ENCODE measurements at places on chromosomes 11 and 22.

- no peak for DNase-seq
Measured at GRCh38 chr11:20363149-20363499, 390 bp upstream of the HTATIP2 start.

GRCh38 chr11:680970-681369 lies 14.1 kb downstream of the DEAF1 start:
- no peak for DNase-seq

- peak; percentile 81 for DNase-seq
Measured at GRCh38 chr22:45863981-45864751, 112.8 kb downstream of the WNT7B start.

DNA sequence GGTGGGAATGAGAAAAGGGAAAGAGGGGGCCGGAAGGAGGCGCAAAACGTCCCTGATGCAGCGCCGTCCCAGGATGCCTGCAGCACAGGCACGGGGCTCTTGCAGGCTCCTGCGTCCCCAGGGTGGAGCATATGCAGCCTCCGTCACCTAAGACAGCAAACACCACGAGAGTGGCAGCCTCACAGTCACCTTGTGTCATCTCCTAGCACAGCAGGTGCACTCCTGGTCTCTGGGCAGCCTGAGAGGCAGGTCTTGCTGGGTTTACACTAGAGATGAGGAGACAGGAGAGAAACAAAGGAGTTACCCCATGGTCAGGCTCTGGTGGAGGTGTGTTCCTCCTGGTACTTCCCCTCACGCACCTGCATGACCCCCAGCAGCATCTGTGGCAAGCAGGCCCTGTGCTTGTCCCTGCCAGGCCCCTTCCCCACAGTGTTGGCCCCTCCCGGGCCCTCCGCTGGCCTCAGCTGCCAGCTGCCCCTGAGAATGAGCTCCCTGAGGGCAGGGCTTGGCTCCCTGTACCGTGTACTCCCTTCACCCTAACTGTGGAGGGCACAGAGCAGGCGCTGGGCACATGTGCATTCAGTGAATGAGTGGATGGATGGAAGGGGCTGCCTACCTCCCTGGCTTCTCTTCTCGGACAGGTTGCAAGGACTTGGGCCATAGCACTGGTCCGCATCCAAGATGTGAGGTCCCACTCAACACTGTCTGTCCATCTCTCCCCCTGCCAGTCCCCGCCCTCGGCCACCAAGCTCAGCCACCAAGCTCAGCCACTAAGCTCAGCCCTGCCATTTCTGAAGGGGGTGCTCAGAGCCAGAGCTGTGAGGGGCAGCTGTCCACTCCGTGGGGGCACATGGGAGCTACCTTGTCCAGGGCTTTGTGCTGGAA lies 988.6 kb downstream of the BRD1 start:
- DNase-seq: no peak

DNA sequence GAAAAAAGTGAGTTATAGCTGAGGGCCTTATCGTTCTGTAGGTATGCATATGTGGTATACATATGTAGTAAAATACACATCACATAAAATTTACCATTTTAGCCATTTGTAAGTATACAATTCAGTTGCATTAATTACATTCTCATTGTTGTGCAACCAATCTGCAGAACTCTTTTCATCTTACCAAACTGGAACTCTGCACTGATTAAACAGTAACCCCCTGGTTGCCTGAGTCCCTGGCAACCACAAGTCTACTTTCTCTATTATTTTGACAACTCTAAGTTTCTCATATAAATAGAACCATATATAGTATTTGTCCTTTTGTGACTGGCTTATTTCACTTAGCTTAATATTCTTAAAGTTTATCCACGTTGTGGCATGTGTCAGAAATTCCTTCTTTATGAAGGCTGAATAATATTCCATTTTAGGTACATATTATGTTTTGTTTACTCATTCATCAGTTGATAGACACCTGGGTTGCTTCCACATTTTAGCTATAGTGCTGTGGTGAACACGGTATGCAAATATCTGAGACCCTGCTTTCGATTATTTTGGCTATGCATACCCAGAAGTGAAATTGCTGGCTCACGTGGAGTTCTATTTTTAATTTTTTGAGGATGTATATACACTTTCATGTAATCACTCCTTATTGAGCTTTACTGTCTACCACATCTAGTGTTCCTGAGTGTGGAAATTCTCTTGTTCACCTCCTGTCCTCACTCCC lies 1.6 kb upstream of the DDX10 start:
- no peak for DNase-seq

DNA sequence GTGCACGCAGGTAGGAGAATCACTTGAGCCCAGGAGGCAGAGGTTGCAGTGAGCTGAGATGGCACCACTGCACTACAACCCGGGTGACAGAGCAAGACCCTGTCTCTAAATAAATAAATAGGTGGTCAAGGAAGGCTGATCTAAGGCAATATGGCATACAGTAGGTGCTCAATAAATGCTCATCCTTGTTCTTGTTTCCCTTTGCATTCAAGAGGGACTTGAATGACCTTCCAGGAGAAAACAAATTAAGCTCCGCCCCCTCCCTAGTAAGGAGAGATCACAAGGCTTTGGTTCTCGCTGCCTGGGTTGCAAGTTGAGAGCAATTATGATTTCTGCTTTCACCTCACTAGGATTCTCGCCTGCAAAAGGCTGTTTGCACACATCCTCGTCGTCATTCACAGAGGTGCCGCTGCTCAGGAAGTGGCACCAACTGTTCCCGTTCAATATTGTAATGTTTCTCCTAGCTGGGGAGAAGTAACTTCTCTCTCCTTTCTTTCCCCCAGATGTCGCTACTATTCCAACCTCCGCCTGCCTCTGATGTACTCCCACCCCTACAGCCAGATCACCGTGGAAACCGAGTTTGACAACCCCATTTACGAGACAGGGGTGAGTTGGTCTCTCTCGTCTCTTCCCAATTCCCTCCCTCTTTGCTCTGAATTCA lies 51.8 kb upstream of the ASPHD2 start:
- DNase-seq: no peak

DNA sequence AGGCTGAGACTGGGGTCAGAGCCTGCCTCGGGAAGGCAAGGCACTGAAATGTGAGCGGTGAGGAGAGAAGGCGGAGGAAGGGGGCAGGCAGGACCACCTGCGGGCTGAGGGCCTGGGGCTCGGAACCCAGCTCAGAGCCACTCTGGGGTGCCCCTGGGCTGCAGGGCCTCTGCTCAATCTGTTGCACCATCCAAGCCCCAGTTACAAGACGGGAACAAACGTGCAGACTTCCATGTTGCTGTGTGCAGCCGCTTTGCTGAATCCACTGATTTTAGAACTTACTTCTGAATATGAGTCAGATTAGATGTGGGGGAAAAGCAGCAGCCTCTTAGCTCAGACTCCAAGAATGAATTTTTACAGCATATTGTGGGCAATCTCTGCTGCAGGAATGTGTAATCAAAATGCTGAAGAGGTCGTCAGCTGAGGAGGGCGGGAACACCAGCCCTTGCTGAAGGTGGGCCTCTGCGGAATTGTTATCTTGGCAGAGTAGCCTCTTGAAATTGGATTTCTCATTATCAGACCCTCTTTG lies 21.6 kb downstream of the PARVG start:
- DNase-seq: no peak

GRCh38 chr11:123073343-123074057 lies 11.6 kb upstream of the HSPA8 start:
- no peak for DNase-seq

DNA sequence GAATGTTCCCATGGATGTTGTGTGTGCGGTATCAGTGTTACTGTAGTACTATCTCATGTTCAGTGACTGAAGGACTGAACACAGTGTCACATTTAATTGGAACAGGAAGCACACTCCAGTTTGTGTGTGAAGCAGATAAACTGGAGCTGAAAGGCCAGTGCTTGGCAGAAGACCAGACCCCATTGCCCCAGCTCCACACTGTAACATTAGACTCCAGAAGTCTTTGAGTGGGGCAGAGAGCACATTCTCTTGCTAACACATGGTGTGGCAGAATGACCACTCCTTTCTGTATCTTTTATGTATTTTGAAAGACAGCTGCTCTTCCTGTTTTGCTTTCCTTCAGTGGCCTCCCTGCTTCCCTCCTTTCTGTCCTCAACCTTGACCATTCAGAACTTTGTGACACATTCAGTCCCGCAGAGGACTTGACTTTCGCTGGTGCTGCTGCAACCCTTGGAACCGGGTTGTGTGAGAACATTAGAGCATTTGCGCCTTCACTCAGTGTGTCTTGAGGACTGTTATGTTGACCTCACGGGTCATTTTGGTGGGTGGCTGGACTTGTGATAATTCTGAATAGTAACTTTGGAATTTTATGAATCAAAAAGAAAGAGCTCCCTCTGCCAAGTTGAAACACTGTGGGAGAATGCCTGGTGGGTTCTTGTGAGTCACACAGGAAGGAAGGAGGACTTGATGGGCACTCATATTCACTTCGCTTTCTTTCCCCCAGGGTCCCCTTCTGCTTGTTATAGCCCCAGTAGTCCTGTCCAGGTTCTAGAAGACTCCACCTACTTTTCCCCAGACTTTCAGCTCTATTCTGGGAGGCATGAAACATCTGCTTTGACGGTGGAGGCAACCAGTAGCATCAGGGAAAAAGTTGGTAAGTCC lies 26.4 kb downstream of the AMOTL1 start:
- DNase-seq: peak; percentile 82

GRCh38 chr11:96338910-96339705 lies 3.9 kb downstream of the MAML2 start:
- no peak for DNase-seq

GRCh38 chr22:31250740-31251600 lies 38.9 kb downstream of the LIMK2 start:
- no peak for DNase-seq

DNA sequence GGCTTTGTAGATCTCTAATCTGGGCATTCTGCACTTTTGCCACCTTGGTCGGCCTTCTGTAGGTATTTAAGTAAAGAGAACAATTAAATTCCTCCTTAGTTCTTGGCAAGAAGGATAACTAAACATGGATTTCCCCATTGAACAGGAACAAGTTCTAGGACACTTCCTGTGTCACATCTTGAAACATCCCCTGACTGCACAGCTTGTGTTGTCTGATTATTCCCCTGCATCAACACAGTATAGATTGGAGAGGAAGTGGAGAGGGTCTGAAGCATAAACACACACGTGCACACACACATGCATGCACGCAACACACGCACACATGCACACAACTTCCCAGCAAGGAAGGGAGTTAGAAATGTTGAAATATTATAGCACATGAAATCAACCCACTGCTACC lies 8.6 kb downstream of the ISX start:
- DNase-seq: no peak

- DNase-seq: no peak
Measured at GRCh38 chr11:85965202-85965601, 103.7 kb downstream of the PICALM start.

- DNase-seq: no peak
Measured at GRCh38 chr11:60390419-60390818, 5.8 kb upstream of the MS4A14 start.

GRCh38 chr11:27858866-27859265 lies 158.6 kb upstream of the BDNF start:
- DNase-seq: no peak

DNA sequence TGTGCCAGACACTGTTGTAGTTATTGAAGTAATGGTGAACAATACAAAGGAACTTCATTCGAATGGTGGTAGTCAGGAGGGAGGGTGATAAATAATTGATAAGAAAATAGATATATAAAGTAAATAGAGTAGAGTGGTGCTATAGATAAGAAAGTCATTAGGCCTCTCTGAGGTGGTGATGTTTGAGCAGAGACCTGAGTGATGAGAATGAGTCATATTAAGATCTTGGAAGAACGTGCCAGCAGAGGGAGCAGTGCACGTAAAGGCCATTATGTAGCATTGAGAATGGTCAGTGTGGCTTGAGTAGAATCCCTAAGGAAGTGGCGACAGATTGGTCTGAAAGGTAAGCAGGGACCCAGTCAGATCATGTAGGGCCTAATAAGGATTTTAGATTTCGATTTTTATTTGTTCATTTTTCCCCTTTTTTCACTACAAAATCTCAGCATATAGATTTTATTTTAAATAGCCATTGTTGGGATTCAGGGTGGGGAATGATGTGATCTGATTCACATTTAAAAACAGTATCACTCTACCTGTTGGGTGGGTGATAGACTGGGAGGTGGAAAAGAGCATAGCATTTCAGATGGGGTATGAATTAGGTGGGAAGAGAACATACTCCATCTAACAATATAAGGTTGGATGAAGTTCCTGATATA lies 44.7 kb downstream of the CCDC90B start:
- DNase-seq: peak; percentile 2

DNA sequence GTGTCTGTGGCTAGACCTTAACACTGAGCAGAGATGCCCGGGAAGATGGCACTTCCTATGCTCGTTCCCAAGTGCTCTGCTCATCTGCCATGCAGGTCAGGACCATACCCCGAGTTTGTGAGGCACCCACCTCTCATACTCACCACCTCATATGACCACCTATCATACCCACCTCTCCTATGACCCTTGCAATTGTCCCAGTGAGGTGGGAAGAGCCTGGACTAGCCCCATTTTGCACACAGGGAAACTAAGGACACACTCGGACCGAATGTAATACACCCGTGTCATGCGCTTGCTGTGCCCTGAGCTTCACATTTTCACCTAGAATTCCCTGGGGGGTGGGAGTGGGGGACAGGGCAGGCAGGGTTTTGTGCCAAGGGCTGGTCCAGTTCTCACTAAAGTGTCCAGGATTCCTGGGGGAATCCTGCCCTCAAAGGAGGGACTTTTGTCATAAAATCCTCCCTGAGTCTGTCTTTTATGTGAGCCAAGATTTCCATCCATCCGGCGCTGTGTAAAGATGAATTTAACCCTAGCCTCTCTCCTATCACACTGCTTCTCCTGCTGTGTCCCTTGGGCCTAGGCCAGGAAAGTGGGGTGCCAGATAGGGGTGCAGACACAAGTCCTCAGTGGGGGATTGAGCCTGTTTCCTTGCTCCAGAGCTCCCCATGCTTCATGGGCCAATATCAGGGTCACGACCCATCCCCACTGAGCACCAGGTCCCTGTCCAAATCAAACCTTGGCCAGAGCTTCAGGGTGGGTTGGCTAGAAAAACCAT lies 20.0 kb downstream of the TPBGL start:
- no peak for DNase-seq

DNA sequence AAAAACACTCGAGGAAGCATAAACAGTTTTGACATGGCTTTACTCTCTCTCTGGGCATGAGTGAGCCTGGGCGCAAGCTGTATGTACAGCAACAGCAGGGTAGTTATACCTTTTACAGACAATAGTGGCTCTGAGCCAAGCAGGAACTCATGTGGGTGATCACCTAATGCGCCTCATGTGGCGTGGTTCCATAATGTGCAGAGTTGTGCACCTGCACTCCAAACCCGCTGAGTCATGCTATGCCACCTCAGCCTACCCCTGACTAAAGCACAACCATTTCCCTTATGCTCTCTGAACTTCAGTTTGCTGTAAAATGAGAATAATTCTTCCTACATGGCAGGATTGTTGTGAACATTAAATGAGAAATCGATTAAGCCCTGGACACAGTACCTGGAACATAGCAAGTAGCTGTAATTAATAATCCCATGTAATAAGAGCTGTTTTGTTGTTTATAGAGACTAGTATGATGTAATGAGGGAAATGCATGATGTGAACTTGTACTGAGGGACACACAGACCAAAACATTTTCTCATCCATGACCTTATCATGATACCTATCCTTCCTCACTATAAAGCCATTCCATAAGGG lies 71.6 kb downstream of the CCDC34 start:
- peak; percentile 4 for DNase-seq

All from DMS153 (cell line).